Skeletal muscle cell (primary cell): ENCODE measurements at places on chromosomes 13 and 19.
A peak's percentile ranks its signal among the peaks of the same experiment; 100 is the strongest.

- DNase-seq, result no peak
Measured at GRCh38 chr19:33977756-33978685, 181.4 kb downstream of the KCTD15 start.

DNA sequence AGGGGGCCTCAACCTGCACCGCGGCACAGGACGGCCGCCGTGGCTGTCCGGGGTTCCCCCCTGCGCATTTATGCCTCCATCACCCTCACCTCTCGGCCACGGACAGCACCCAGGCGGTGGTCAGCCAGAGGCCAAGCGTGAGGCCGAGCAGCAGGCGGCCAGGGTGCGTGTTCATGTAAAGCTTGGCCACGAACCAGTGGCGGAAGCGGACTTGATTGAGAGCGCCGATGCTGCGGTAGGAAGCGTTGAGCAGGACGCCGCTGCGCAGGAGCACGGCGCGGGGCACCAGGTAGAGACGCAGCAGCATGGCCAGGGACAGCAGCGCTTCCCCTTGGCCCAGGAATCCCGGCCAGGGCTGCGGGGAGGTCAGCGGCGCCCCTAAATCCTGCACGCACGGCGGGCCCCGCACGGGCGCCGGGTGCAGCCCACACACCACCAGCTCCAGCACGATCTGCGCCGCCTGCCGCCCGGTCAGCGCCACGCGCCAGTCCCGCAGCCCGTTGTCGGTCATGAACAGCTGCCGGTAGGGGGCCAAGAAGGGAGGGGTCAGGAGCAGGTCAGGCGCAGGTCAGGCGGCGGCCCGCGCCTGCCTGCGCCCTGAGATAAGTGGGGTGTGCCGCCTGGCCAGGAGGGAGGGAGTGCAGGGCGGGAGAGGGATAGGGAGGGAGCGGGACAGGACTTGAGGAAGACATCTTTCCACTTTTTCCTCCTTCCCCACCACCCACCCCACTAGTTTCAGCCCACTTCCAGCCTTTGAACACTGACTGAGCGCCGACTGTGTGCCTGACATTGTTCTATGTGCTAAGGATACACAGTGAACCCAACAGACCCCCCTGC is 6.5 kb downstream of the KCNN4 start:
- DNase-seq, result no peak

- no peak for DNase-seq
Measured at GRCh38 chr13:100148422-100148821, 59.5 kb downstream of the PCCA start.

GRCh38 chr13:36907821-36908220 is 12.2 kb downstream of the SMAD9 start:
- no peak for DNase-seq

DNA sequence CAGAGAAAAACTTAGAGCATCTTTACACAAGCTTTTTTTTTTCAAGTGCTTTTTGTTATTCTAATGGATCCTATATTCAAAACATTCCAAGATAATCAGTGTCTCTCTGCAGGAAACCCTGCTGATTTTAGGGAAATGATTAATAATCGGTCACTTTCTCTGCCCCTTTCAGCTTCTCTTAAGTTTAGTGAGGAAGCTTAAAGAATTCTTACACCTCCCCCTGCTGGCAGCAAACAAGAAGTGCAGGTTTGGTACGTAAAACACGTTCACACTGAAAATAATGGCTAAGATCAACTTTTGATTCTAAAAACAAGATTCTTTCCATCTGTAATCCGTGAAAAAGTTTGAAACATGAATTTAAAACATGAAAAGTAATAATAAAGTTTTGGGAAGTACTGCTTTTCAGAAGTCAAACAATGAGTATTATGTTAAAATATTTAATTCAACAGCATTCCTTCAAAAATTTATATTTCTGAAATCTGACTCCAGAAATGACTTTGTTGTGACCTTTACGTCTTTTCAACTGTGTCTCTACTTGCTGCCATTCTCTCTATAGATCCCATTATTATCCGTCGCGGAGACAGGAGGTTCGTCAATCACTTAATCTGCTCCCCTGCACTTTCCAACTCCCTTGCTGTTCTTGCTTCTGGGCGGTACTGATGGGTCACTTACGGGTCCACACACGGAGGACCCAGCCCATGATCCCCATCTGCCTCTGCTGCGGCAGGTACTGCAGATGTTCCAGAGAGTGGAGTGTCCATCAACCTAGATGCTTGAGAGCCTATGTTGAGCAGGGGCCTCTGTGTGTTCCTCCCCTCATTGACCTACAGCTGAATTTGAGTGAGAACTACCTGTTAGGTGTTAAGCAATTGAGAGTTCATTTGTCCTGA is 203.1 kb upstream of the EDNRB start:
- DNase-seq, result peak; percentile 34

- DNase-seq, result no peak
Measured at GRCh38 chr13:30857018-30857417, 49.1 kb upstream of the MEDAG start.

- no peak for DNase-seq
Measured at GRCh38 chr13:25210842-25211569, 38.9 kb upstream of the AMER2 start.

GRCh38 chr13:109500146-109500773 is 286.1 kb downstream of the IRS2 start:
- DNase-seq, result peak; percentile 25

GRCh38 chr13:113971471-113972231 is 2.2 kb downstream of the C13orf46 start:
- no peak for DNase-seq

GRCh38 chr13:39370554-39370953 is 232.4 kb downstream of the LHFPL6 start:
- no peak for DNase-seq

DNA sequence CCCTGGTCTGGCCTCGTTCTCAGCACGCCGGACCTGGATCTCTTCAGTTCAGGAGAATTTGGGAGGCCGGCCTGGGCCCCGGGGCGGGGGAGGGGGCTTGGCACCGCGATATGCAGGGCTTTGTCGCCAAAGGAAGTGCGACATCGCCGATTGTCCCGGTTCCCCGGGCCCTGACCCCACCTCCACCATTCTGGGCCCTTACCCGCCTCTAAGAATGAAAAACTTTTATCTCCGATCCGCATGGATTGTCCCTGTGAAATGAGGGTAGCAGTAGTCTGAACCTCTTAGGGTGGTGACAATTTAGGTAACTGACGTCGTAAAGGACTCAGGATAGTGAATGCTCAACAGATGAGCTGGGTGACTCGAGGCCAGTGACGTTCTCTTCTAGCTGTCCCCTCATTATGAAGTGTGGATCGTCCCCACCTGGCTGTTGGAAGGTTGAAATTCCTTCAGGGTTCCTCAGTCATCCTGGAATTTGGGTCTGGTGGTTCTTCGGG is 650 bp downstream of the DDA1 start:
- no peak for DNase-seq

DNA sequence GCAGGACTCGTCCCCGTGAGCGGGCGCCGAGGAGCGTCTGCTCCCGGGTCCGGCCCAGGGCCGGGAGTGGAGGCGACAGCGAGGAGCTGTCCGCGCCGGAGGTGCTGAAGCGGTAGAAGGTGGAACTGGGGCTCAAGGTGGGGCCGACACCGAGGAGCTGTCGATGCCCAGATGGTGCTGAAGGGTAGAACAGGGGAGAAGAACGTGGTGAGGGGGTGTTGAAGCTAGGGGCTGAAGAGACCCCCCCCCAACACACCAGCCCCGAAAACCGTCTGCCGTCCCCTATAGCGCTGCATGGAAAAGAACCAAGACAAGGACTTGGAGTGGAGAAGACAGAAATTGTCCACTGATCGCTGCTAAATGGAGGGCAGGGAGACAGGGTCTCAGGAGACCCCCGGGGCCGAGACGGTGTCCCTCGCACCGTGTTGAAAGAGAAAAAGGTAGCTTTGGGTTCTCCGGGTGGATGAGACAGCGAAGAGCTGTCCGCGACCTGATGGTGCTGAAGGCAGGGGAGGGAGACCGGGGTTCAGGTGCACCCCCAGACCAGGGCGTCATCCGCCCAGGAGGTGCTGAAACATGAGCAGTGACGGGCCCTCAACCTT is 7.1 kb upstream of the PDE4C start:
- no peak for DNase-seq

DNA sequence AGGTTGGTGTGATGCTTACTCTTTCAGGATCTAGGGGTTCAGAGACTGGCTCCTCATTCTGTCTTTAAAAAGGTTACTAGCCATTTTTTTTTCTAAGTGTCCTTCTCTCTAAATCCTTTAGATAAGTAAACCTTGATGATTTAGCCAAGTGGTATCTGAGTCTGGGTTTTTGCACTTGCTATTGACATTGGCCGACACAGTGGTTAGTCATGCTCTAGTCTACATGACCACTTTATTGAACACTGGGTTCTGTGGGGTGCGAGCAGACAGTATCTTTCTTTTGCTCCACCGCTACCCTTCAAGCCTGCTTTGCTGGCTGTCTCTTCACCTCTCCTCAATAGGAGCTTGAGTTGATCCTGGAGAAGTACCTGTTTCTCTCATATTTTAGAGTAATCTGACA is 6.2 kb upstream of the NUP58 start:
- DNase-seq, result no peak

GRCh38 chr19:15378534-15379082 is 979 bp downstream of the AKAP8 start:
- no peak for DNase-seq

DNA sequence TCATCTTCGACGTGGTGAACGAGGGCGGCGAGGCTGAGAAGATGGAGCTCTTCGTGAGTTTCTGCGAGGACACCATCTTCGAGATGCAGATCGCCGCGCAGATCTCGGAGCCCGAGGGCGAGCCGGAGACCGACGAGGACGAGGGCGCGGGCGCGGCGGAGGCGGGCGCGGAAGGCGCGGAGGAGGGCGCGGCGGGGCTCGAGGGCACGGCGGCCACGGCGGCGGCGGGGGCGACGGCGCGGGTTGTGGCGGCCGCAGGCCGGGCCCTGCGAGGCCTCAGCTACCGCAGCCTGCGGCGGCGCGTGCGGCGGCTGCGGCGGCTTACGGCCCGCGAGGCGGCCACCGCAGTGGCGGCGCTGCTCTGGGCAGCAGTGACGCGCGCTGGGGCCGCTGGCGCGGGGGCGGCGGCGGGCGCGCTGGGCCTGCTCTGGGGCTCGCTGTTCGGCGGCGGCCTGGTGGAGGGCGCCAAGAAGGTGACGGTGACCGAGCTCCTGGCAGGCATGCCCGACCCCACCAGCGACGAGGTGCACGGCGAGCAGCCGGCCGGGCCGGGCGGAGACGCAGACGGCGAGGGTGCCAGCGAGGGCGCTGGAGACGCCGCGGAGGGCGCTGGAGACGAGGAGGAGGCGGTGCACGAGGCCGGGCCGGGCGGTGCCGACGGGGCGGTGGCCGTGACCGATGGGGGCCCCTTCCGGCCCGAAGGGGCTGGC is 52.6 kb downstream of the MAP4K1 start:
- DNase-seq, result no peak

- no peak for DNase-seq
Measured at GRCh38 chr19:12723381-12723640, 421 bp downstream of the TNPO2 start.

DNA sequence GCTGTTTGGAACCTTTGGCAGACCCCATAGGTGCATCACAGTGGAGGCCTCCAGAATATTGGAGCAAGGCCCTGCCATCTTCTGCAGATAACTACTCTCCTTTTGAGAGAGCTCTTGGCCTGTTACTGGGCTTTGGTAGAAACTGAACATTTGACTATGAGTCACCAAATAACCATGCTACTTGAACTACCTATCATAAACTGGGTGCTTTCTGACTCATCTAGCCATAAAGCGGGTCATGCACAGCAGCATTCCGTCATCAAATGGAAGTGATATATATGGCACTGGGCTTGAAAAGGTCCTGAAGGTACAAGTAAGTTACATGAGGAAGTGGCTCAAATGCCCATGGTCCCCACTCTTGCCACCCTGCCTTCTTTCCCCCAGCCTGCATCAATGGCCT is 782.5 kb upstream of the SLITRK6 start:
- DNase-seq, result peak; percentile 26

- DNase-seq, result no peak
Measured at GRCh38 chr13:80006940-80007339, 334.0 kb downstream of the SPRY2 start.

- DNase-seq, result no peak
Measured at GRCh38 chr13:111630406-111630805, 310.0 kb downstream of the TEX29 start.

DNA sequence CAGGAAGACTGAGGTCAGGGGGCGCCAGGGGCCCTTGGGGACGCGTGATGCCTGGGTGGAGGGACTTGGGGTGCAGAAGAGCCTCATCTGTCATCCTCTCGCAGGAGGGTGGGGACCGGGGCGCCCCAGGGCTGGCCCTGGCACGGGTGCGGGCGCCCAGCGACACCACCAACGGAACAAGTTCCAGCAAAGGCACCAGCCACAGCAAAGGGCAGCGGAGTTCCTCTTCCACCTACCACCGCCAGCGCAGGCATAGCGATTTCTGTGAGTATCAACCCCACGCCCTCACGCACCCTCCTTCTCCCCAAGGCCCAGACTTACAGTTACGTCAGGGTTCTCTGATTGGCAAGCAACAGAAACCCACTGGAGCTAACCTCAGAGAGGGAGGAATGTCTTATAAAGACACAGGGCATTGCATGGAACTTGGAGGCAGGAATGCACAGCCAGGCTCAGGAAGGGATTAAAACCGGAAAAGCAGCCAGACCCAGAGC is 29.4 kb downstream of the MARK4 start:
- DNase-seq, result no peak

DNA sequence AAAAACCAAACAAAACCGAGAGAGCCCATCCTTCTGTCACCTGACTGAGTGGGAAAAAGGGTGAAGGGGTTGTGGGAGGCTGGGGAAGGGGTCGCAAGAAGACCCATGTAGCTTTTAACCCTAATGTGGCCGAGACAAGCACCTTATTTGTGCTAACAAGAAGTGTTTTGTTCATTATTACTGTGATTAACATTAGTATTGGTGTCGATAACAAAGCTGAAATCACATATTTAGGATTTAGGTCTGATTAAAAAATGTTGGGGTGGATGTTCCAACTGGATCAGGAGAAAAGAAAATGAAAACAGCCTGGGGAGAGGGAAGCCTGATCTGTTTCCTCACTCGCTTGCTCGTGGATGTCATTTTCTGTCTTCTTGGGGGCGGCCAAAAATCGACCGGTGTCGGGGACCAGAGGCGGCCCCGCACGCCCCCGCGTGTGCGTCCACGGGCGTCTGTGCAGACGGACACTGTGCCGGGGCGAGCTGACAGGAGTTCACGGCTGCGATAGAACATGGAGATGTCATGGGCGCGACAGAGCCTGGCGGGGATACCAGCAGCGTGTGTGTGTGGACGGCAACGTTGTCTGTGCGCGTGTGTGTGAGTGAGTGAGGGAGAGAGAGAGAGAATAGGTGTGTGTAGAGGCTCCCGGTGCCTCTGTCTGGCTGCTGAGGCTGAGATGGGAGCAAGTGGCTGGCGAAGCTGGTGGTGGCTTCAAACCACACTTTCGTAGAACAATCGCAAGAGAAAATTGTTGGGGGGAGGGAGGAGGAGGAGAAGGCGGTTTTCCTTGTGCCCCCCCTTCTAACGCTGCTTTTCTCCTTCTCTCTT is 29.1 kb downstream of the NFIX start:
- no peak for DNase-seq

- no peak for DNase-seq
Measured at GRCh38 chr13:99990126-99990977, 8.8 kb downstream of the ZIC2 start.
